ENCODE measurements at places on chromosomes 12 and 14.

GRCh38 chr14:91232052-91232451, 12.5 kb downstream of the GPR68 start:
- no peak for DNase-seq

DNA sequence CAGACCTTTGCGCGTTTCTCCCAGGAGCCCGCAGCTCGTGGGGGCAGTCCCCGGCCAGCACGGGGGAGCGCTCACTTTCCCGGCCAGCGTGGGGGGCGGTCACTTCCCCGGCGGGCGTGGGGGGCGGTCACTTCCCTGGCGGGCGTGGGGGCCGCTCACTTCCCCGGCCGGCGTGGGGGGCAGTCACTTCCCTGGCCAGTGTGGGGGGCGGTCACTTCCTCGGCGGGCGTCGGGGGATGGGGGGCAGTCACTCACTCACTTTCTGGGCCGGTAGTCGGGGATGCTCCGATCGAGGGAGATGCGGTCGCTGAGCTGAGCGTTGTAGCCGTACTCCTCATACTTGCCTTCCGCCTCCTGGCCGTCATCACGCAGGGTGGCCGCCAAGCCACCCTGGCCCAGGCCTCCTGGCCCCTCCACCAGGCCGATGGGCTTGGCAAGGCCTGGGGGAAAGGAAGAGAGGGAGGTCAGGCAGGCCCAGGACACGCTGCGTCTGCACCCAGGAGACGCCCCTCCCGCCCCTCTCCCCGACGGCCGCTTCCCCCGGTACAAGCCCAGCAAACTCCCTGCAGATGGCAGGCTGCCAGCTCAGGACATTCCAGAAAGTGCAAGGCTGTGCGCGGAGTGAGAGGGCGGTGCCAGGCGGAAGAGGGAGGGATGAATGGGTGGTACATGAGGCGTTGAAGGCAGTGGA, 43.3 kb downstream of the GALNT9 start:
- DNase-seq, result no peak

GRCh38 chr12:43098766-43099550, 453.0 kb downstream of the ADAMTS20 start:
- DNase-seq, result no peak

GRCh38 chr12:127717278-127717677, 549.7 kb upstream of the TMEM132C start:
- no peak for DNase-seq

DNA sequence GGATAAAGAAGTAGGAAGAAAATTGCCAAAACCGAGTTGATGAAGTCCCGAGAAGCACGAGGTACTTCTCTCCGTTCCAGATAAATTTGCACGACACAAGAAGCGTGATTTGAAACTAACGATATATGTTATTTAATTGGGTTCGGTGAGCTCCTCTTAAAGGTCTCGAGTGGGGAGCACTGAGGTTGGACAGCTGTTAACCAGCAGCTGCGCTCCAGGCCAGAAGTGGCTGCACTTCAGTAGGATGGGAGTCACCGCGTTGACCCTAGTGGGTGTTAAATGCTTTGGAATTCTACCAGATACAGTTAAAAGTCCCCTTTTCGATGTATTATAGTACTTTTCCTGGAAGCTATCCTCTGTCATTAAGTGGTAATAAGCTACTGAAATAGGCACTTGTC, 953 bp upstream of the DCAF5 start:
- peak; percentile 6 for DNase-seq

- DNase-seq, result no peak
Observed at GRCh38 chr14:35429951-35430350, 25.4 kb upstream of the NFKBIA start.

- no peak for DNase-seq
Observed at GRCh38 chr12:77189458-77189857, 124.1 kb upstream of the E2F7 start.

- DNase-seq, result no peak
Observed at GRCh38 chr14:61526405-61527312, 168.7 kb upstream of the HIF1A start.

- no peak for DNase-seq
Observed at GRCh38 chr14:56147986-56148901, 30.0 kb downstream of the PELI2 start.

DNA sequence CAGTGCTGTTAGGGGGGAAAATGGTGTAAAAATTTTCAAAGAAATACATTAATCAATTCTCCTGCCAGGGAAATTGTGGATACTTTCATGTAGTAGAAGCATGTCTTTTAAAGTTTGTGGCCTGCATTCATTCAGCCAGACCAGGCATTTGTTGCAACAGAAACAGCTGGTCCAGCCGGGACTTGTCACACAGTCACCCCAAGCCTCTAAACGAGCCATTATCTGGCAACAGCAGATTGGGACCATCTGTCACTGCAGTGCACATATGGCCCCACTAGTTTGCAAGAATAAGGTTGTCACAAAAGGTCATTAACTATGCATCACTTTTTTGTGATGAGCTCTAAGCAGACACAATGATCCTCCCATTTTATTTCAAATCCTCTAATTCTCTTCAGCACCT, 193.9 kb downstream of the PHLDA1 start:
- no peak for DNase-seq

DNA sequence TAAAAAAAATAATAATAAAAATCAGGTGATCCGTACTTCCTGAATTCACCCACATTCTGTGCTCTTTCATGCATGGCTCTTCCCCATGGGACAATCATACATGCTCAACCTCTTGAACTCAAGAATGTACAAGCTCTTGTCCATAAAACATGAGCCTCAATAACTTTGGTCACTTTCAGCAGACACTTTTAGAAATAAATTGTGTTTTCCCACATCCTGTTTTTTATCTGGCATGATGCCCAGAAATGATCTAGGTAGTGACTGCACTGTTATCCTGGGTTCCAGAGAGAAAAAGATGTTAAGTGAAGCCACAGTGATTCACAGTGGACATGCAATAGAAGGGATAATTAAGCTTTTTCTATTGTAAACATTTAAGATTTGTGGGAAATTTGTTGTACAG, 537.6 kb upstream of the TMEM132C start:
- DNase-seq, result no peak

DNA sequence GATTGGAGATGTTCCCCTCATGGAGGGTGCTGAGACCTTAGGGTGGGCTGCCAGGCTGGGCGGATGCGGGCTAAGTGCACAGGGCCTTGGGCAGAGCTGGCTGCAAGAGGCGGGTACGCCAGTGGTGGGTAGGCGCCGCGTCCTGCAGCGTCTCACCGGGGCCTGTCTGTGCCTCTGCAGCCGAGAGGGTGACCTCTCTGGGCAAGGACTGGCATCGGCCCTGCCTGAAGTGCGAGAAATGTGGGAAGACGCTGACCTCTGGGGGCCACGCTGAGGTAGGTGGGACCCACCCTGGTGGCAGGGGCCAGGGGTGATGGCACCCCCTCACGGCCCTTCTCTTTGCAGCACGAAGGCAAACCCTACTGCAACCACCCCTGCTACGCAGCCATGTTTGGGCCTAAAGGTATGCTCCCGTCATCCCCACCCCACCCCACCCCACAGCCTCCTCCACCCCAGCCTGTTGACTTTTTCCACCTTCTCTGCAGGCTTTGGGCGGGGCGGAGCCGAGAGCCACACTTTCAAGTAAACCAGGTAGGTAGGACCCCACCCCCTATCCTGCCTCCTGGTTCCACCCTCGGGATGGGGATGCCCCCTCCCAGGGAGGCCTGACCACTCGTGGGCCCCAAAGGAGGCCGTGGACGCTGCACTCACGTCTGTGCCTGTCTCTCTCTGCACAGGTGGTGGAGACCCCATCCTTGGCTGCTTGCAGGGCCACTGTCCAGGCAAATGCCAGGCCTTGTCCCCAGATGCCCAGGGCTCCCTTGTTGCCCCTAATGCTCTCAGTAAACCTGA, 1.5 kb downstream of the CRIP1 start:
- DNase-seq, result peak; percentile 56

GRCh38 chr12:82672811-82673495, 13.8 kb upstream of the TMTC2 start:
- DNase-seq, result no peak

GRCh38 chr12:78952552-78952929, 88.0 kb downstream of the SYT1 start:
- DNase-seq, result no peak

GRCh38 chr14:52961060-52961639, 10.3 kb upstream of the FERMT2 start:
- peak; percentile 70 for DNase-seq

DNA sequence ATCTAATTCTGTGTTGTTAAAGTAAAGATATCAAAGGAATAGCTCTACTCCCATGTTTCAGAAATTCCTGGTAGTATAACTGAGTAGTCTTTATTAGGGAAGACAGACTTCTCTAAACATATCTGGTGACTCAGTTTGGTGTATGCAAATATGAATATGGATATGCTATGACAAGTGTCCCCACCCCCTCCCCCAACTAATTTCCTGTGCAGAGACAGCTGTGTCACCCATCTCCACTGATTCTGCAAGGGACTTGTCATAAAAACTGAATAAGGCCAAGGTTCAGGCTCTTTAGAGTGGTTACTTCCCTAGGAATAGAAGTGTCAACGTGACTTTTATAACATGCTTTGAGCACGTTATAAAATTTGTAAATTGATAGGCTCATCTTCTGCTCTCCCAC, 429.1 kb downstream of the DAD1 start:
- DNase-seq, result peak; percentile 5

GRCh38 chr12:120136093-120136770, 19.7 kb upstream of the RAB35 start:
- no peak for DNase-seq

- DNase-seq, result no peak
Observed at GRCh38 chr12:1332327-1332726, 262.1 kb downstream of the FBXL14 start.

DNA sequence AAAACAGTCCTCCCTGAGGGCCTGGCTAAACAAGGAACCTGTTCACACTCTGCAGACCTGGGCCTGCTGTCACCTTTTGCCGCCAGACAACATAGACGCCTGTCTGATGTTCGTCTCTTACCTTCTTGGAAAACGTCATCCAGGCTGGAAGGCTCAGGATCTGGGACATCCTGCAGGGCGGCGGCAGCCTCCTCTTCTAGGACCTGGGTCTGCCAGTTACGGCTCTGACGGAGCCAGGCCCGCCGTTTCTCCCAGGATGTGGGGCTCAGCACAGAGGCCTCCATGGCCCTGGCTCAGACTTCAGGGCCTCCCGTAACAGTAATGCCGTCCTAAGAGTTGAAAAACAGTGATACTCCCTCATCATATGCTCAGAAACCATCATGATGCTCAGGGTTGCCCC, 10.3 kb downstream of the TESPA1 start:
- DNase-seq, result no peak

- DNase-seq, result peak; percentile 67
Observed at GRCh38 chr14:74217672-74218448, 21.4 kb upstream of the VSX2 start.

DNA sequence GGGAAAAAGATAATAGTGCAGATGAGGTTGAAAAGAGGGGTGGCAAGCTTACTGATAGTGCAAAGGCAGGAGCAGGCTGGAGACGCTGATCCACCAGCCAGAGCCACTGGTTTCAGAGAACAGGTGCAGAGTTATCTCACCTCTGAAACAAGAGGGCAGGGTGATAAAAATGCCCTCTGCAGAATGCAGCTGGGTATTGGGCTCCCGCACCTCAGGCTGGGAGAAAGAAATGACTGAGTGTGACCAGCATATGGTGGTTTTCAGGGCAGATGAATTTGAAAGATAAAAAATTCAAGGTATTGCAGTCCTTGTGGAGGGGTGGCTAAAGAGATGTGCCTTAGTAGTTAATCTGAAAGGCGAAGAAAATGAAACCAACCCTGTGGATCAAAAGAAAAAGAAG, 2.9 kb upstream of the TMEM30B start:
- no peak for DNase-seq

- DNase-seq, result no peak
Observed at GRCh38 chr14:103692159-103692558, 23.1 kb downstream of the XRCC3 start.

GRCh38 chr12:28035500-28035899, 63.0 kb upstream of the PTHLH start:
- no peak for DNase-seq

DNA sequence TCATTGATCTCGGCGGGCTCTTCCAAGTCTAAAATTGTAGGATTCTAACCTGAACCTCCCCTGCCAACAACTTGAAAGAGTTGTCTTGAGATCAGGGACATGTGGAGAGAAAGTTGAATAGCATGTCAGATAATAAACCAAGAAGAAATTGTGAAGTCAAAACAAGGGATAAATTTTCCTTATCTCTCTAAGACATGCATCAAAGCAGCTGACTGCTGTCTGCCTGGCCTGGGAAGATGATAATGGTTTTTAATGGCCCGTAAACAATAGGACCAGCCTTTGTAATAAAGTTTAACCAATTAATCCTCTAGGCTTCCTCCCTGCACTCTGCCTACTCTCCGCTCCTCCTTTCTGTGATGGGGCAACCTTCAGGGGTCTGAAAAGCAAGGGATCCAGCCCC, 67.9 kb downstream of the DPF3 start:
- no peak for DNase-seq

DNA sequence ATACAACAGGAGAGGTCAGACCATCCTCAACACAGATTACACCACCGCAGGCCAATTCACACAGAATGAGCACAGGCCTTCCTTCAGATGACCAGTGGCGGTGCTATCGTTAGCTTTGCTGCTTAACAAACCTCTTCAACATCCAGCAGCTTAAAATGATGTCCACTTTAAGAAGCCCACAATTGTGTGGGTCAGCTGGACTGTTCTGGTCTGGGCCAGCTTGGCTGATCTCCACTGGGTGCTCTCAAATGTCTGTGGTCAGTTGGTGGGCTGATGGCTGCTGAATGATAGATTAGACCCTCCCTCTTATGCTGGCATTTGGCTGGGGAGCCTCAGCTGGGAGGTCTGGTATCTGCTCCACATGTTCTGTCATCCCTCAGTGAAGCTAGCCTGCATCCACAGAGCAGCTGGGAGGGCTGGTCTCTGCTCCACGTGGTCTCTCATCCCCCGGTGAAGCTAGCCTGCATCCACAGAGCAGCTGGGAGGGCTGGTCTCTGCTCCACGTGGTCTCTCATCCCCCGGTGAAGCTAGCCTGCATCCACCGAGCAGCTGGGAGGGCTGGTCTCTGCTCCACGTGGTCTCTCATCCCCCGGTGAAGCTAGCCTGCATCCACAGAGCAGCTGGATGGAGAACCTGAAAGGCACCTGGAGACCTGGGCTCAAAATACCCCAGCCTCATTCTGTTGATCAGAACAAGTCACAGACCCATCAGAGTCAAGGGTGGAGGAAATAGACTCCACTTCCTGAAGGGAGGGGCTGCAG, 203.6 kb upstream of the DIO3 start:
- no peak for DNase-seq

- DNase-seq, result no peak
Observed at GRCh38 chr12:19148860-19149259, 19.3 kb downstream of the PLEKHA5 start.
